ENCODE measurements at places on chromosomes 13 and 19.

GRCh38 chr19:2492870-2493269 lies 16.9 kb downstream of the GADD45B start:
- DNase-seq, result no peak

- no peak for DNase-seq
Observed at GRCh38 chr19:48798937-48799336, 11.9 kb downstream of the BCAT2 start.

DNA sequence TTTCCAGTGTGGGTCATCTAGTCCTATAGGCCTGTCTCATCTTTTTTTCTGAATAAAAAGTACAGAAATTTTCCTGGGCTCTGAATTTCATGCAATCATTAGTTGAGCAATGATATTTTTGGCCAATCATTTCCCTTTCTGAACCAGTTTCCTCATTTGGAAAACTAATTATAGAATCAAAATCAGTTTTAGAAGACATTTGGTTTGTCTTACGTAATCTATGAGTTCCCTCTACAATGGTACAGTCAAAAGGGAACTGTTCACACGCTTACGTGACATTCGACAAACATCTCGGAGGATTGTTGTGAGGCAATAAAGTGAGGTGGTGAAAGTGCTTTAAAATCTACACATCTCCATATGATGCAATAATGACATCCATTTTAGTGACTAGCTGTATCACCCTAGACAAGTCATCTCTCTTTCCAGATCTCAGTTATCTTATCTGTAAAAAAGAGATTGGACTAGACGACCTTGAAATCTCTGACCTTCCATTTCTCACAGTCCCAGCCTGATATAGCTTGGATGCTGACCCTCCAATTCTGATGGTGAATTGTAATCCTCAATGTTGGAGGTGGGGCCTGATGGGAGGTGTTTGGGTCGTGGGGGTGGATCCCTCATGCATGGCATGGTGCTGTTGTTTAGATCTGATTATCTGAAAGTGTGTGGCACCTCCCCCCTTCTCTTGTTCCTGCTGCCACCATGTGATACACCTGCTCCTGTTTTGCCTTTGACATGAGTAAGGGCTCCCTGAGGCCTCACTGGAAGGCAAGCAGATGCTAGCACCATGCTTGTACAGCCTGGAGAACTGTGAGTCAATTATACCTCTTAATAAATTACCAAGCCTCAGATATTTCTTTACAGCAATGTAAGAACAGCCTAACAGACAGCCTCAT lies 26.7 kb downstream of the FLT1 start:
- DNase-seq, result no peak

DNA sequence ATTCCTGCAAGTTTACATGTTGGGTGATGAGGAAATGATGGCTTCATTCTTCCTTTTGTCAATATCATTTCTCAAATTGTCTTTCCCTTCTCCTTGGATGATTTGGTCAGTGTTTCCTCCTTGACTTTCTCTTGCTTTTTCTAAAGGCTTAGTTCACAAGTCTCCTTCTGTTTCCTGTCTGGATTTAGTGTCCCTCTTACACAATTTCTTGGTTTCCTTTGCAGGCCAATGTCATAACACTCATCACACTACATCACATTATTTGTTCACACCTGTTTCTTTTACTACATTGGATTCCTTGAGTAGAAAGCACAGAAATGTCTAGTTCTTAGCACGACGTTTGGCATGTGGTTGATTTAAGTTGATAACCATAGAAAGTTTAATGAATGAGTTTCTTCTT lies 490.7 kb downstream of the TDRD3 start:
- no peak for DNase-seq

DNA sequence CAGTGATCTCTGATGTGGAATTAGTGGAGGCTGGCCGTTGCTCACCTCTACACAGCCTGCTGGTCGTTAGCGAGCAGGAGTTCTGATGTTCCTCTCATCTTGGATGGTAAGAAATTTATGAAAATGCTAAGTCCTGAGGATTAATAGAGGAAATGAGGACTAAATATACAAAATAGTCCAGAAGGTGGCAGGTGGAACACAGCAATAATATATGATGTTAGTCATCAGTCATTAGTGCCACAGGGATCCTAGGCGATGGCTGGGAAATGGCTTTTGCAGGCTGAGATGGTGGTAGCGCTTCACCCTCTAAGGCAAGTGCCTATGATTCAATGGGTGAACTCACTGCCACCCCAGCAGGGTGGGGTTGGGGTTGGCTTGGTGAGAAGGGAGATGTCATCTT lies 338.6 kb upstream of the TMTC4 start:
- DNase-seq, result no peak

DNA sequence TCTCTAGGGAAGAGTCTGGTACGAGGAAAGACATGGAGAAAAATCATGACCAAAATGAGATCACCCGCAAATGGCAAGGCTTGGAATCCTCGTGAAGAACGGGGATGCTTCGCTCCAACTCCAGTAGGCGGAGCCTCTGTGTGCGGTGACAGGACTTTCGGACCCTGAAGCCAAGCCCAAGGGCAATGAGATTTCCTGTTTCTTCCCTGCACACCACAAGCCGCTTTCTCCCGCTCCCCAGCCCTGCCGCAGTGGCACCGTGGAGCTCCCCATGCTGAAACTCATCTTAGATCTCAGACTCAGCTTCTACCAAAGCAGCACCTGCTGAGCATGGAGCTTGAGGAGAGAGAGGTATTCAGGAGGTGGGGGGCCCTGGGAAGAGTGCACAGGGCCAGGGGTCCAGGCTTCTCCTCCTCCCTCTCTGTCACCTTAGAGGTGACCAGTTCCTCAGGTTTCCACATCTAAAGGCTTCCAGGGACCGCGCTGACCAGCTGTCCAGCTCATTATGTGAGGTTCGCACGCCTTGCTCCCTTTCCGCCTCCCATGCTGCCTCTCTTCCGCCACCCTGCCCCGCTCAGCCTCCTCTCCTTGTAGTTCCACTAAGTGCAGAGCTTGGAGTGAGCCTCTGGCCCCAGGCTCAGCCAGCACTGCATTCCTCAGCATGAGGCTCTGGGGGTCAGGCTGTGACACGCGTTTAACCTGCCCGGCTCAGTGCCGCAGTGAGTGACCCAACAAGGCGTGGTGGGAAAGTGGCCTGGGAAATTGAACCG lies 153.8 kb upstream of the SOX1 start:
- no peak for DNase-seq

DNA sequence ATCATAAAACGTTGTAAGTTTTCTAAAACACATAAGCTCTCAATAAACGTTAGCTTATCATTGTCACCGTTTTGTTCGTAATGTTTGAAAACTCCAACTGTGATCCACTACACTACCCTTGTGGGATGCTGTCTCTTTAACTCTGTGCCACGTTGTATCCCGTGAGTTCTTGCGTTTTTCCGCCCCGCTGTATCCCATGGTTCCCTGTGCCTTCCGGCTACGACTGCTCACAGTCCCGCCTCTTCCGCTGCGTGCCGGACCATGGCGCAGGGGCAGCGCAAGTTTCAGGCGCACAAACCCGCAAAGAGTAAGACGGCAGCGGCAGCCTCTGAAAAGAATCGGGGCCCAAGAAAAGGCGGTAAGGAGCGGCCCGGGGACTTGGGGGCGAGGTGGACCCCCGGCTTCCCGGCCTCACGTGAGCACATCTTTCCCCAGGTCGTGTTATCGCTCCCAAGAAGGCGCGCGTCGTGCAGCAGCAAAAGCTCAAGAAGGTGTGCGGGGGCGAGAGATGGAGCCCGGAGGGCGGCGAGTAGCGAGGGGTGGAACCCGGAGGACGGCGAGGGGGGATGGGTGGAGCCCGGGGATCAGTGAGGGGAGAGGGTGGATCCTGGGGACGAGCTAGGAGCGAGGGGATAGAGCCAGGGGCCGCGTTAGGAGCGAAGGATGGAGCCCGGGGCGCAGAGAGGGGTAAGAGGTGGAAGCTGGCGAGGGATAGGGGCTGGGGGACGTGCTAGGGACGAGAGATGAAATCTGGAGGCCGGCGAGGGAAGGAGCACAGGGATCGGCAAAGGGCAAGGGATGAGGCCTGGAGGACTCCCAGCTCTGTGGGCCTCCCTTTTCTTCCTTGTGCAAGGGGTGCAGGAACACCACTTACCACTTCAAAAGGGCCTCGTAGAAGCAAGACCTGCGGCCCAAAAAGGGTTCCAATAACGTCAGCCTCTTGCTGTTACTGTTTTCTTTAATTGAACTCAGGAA lies at the start of gene C19orf53:
Gene C19orf53 (plus strand): TSS at position 240 of the 975 bp plus-strand sequence. CDS start 22 bp downstream, at position 262.
- peak; percentile 77 for DNase-seq

- no peak for DNase-seq
Observed at GRCh38 chr19:1777149-1777548, 23.8 kb downstream of the ONECUT3 start.

- no peak for DNase-seq
Observed at GRCh38 chr19:18231775-18232174, 5.5 kb upstream of the PDE4C start.

DNA sequence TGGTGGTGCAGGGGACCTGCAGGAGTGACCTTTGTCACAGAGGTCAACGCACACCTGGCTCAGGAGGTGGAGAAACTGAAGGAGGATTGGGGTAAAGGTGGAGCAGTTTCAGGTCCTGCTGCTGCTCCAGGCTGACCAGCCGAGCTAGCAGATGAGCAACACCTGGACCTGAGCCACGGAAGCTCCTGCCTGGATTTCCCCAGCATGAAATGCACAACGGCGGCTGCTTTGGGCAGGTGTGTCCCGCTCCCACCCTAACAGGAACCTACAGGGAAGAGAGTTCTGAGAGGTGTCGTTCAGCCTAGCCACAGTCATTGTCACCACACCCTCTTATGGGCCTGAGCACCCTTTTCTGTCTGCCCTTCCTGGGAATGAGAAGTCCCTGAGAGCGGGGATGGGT lies 15.7 kb upstream of the CD177 start:
- no peak for DNase-seq

- DNase-seq, result no peak
Observed at GRCh38 chr19:34963573-34964406, at the start of gene ZNF792. Gene ZNF792, minus strand, starts transcription at chr19:34964229. Its CDS starts 567 bp downstream, at chr19:34963662.

DNA sequence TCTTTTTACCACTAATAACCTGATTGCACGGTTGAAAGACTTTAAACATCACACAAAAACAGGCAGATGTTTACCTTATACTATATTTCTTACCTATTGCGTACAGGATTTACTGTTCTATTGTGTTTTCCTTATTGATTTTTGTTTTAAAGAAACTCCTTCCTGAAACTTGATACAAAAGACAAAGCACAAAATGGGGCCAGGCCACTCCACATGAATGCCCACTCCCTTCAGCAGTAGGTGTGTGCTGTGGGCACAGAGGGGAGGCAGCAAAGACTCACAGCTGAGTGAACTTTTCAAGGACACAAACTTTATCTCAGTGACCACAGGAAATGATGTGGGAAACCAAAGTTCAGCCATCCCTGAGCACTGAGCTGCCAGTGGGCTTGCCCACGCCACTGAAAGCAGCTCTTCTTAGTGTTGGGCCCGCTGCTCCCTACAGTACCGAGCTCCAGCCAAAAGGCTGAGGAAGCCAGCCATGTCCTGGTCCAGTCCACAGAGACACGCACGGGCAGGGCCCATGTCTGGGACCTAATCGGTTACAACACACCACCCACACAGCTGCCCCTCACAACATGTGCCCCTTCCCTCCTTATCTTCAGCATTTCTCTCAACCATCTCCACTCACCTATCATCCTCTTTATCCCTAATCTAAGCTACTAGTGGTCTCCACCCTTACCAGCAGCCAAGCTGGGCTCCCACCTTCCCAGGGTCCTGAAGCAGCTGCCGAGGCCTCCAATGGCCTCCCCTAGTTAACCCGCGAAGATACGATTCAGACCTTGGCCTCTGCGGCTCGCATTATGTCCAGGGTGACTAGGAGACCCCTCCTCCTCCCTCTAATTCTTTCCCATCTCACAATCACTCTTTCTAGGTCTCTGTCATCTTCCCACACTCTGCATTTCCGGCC lies 39.5 kb downstream of the ATP7B start:
- no peak for DNase-seq

GRCh38 chr13:25683056-25683455 lies 311.3 kb downstream of the ATP8A2 start:
- DNase-seq, result no peak

DNA sequence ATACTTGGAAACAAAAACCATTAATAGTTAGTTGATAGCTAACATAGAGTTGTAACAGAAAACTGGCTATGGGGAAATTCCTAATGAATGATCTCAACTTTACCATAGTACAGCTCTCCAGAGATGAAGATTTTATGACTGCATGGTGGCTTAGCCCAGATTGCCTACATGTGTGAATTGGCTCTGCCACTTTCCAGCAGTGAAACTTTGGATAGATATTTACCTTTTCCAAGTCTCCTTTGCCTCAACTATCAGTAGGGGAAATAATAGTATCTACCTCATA lies 161.1 kb downstream of the LACC1 start:
- no peak for DNase-seq

- no peak for DNase-seq
Observed at GRCh38 chr19:55058781-55059610, 4.0 kb downstream of the RDH13 start.

GRCh38 chr19:10452726-10453618 lies 32.6 kb downstream of the PDE4A start:
- no peak for DNase-seq

DNA sequence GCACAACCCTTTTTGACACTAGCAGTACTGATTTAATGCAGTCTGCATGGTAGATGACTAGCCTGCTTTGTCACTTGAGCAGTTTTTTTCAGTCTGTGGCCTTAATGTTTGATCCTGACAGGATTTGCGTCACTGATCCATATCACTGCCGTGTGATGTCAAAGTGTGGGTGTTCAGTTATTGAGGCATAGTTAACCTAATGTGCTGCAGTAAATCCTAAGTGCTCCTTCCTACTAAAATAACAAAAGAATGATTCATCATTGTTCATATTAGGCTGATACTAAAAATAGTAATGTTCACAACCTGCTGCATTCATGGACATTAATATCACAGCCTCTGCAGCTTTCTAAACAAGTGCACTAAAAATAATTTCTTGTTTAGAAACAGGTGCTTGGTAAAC lies 121.9 kb upstream of the MLNR start:
- DNase-seq, result peak; percentile 41

DNA sequence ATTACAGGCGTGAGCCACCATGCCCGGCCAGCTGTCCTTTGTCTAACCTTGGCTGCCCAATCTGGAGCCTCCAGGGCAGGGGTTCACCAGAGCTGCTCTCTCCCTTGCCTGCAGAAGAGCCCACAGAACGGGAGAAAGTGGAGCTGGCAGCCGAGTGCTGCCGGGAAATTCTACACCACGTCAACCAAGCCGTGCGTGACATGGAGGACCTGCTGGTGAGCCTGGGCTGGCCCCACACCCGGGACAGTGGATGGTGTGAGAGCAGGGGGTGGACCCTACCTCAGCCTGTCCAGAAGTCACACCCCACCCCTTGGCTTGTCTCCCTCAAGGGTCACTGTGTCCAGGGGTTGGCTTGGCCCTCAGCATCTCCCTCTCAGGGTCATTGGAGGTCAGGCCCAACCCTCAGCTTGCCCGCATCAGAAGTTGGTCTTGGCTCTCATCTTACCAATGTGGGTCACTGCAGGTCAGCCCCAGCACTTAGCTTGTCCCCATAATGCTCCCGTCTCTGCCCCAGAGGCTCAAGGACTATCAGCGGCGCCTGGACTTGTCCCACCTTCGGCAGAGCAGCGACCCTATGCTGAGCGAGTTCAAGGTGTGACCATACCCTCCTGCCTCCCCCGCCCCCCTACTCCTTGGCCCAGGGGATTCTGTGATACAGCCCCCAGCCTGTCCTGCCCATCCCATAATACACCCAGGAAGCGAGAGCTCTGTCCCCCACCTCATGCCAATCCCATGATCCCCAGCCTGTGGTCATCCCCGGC lies 20.4 kb downstream of the ARHGEF1 start:
- DNase-seq, result no peak
